ENCODE measurements at places on chromosomes 12 and 14. TPM values are rescaled to one million over a fixed set of nuclear protein-coding genes. Genes with fewer than 3 reads are reported as not detected.

DNA sequence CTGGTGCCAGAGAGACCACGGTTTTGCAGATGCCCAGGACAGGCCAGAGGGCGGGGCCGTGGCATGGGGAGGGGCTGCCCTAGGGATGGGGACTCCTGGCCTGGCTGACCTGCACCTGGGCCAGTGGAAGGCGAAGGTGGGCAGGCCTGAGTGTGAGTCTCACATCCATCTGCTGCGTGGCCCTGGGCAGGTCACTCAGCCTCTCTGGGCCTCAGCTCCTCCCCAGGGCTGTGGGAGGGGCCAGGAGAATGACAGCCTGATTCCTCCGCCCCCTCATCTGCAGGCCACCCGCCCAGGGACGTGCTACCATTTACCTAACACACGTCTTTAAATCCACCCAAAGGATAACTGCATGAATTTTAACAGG, 90.9 kb downstream of the GALNT9 start:
- DNase-seq: no peak

- DNase-seq: peak; percentile 91
These were observed 4.2 kb upstream of the AJUBA start for GRCh38 chr14:22986508-22987054.

GRCh38 chr14:59130462-59130861, 58.0 kb upstream of the DAAM1 start:
- no peak for DNase-seq

GRCh38 chr14:96037891-96038557, 1.1 kb upstream of the C14orf132 start:
- DNase-seq: peak; percentile 76

DNA sequence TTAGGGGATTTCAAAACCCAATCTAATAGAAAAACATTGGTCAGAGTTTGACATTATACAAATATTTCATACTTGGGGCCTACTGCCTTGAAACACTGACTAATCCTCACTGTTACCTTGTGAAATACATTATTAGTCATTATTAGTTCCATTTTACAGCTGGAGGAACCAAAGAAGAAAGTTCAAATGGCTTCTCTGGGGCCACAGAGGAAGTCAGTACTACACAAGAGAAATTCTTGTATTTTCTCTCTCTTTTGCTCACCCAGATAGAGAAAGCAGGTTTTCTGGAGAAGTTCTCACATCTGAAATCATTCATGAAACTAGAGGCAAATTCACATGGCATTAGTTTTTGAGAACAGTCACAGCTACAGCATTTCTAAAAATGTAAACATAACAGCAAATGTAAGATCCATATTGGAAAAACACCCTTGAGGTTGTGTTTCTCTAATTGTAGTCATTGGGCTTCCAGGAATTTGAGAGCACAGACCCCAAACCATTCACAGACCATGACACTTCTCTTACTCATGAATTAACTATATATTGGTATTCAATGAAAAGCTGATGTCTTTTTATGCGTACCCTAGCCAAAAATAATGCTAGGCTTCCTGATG, 83.0 kb downstream of the LLPH start:
- no peak for DNase-seq

GRCh38 chr14:38751459-38751858, 351.6 kb downstream of the SEC23A start:
- DNase-seq: no peak

GRCh38 chr12:8680533-8680932, 17.3 kb upstream of the RIMKLB start:
- DNase-seq: no peak

GRCh38 chr12:4910502-4911315, 1.0 kb downstream of the KCNA1 start:
- DNase-seq: no peak

- DNase-seq: no peak
These were observed 4.5 kb downstream of the USP30 start for GRCh38 chr12:109056891-109057290.

- DNase-seq: no peak
These were observed 79.0 kb downstream of the ANO6 start for GRCh38 chr12:45294906-45295305.

Gene ZBTB25
- 11.8 TPM for total RNA-seq

Gene SLC7A7
- total RNA-seq: 4.8 TPM

Gene VTI1B
- 44.8 TPM for total RNA-seq

Gene TAS2R9
- 1.7 TPM for total RNA-seq

All from umbilical cord (tissue), 2 donors.